ENCODE measurements at places on chromosomes 3 and 15. TPM values are rescaled to one million over a fixed set of nuclear protein-coding genes. Genes with fewer than 3 reads are reported as not detected.

CHRFAM7A gene
- not detected for total RNA-seq

TTLL13 gene
- total RNA-seq, result not detected

GRCh38 chr3:52784021-52784621, 6.7 kb downstream of the ITIH1 start:
- DNase-seq, result no peak

DNA sequence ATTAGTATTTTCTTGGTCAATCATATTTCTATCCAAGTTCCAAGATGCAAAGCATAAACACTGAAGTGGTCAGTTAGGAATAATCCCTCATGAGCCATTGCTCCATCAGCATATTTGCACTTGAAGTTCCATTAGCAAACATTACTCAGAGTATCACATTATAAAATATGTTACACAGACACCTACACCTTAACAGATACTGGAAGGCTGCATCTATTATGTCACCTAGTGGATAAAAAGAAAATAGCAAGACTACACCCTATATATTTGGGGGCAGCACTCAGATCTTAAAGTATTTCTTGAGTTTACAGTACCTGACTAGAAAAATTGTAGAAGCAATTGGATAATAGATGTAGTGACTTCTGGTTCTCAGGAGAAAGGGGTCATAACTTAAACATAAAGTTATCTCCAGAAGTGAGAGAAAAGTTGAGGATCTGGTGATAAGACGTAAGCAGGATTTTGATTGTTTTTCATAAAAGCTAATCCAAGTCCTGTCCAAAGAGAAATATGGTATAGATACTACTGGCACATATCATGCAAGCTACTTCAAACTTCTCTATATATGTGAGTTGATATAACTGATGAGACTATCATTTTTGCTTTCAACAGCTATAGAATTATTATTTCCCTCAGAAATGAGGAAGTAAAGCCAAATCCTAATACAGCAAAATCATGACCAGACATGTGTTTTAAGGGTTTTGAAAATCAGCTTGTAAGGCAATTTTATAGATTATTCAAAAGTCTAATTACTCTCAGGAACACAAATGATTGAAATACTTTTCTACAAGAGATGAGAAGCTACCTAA, 422.2 kb downstream of the GBE1 start:
- no peak for DNase-seq

DNA sequence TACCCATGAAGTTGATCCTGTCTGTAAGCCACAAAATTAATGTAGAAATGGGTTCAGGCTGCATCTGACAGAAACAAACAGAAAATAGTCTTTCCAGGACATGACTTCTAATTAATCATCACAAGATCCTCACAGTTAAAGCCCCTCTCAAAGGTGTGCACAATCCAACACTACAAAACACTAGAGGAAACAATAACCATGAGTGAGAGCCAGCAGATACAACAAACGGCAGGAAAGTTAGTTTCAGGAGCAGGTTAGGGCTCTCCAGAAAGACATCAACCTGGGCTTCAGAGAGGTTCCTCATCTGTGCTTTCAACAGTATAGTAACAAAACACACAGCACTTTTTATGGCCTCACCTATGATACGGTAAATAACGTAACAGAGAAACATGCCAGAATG, 42.8 kb downstream of the DPH3 start:
- DNase-seq, result no peak

DNA sequence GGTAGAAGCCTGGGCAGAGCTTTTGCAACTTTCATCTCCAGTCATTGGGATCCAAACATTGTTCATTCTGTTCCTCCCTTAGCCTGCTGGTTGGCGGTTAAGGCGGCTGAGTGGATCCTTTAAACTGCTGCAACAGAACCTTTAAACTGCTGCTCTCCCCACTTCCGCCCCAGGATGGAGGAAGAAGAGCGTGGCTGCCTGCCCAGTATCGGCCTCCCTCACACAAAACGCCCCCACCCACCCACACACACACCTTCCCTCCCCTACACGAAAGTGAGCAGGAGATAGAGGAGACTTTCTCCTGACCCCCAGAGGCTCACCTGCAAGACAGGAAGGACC, 460 bp upstream of the ZMAT3 start:
- no peak for DNase-seq

DCBLD2 gene
- 58.5 TPM for total RNA-seq

EPB42 gene
- total RNA-seq, result not detected

EIF2B5 gene
- total RNA-seq, result 52.9 TPM

GABRR3 gene
- not detected for total RNA-seq

DNA sequence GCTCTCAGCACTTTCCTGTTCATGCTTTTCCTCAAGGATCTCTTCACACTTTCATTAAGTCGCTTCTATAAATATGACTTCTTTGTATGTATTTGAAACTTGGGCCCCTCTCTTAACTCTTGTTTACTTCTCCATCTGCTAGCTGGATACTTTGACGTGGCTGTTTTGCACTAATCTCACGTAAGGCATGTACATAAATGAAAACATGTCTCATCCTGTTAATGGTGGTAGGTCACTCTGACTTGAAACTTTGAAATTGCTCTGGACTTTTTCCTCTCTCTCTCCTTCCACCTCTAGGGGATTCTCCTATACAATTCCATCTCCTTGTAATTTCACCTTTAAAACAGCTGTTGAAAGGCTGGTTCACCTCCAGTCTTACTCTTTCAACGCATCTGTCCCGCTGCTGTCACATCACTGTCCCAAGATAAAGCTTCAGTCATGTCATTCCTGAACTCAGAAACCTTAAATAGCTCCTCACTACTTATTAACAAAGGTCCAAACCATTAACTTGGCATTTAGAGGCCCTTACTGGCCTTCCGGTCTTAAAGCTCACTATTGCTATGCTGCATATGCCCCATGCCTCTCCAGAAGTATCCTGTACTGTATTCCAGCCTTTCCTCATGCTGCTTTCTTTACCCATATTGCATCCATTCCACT, 1.2 kb downstream of the BLOC1S6 start:
- no peak for DNase-seq

GRCh38 chr3:14523792-14524191, 16.4 kb downstream of the GRIP2 start:
- DNase-seq, result peak; percentile 12

GHSR gene
- not detected for total RNA-seq

- no peak for DNase-seq
Measured at GRCh38 chr3:146431240-146431639, 38.1 kb downstream of the PLSCR2 start.

Data from Caco-2 (cell line).